ENCODE measurements at places on chromosomes 4 and X.
A peak's percentile ranks its signal among the peaks of the same experiment; 100 is the strongest.

- no peak for DNase-seq
Observed at GRCh38 chrX:103376979-103377324, 614 bp downstream of the BEX3 start.

DNA sequence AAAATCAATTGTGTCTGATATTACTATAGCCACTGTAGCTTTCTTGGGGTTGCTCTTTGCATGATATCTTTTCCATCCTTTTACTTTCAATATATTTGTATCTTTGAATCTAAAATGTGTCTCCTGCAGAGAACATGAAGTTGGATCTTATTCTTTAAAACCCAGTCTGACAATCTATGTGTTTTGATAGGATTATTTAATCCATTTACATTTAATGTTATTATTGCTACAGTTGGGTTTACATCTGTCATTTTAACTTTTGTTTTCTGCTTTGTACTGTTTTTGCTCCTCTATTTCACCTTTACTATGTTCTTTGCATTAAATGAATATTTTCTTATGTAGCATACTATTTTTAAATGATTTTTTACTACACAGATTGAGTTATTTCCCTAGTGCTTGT is 230.9 kb downstream of the ANTXR2 start:
- DNase-seq: no peak

DNA sequence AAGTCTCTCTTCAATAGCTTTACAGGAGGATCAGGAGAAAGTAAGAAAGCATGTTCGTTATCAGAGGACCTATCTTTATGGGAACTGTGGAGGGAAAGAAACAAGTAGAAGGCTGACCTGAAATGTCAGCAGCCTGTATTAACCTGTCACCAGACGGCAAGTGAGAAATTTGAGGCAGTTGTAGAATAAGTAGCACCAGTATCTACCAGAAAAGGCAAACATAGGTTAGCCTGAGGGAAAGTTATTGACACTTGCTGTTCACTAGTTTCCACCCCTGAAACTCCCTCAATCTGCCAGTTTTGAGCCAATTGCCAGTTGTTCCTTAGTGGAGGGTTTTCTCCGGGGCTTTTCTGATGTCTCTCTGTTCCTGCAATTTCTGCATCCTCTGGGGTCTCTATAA is 36.4 kb downstream of the ZNF81 start:
- DNase-seq: no peak

GRCh38 chr4:122003335-122003734 is 51.5 kb upstream of the TRPC3 start:
- no peak for DNase-seq

DNA sequence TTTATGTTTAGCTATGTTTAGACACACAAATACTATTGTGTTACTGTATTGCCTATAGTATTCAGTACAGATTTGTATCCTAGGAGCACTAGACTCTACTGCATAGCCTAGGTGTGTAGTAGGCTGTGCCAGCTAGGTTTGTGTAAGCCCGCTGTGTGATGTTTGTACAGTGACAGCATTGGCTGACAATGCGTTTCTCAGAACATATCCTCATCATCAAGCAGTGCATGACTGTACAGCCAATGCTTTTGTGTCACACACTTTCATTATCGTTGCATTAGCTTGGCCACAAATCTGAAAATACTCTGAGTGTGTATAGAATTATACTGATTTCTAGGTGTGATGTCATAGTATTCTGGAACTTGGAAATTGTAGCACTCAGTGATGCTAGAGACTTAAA is 63.4 kb downstream of the CLDN34 start:
- no peak for DNase-seq

DNA sequence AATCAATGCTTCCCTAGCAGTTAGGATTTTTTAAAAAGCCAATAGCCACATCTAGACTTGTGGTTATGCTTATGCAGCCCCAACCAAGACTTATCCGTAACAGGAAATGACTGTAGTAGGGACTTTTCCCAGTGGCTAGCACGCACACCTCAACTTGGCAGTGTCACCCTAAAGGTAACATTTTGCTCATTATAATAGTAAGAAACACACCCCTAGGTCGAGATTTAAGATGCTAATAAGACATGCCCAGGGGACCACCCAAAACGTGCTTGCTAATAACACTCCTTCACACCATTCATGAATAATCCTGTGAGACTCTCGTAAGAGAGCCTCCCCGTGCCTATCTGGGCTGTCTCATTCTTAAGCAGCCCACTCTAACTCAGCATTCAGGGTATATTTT is 195.3 kb downstream of the CHIC1 start:
- no peak for DNase-seq

DNA sequence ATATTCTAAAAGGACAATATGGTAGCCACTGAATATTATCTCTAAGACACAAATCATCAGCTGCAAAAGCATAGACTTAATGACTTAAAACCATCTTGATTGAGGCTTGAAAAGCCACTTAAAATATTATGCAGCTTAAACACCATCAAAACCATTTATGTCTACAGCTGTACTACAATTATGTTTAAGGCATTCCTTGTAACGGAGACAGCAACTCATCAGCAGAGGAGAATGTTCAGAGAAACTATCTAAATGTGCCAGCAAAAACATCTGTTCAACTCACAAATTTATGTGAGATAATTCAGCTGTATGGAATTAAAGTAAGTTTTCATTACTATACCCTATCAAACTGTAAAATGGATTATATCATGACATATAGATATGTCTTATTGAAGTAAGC is 147.9 kb upstream of the CTSO start:
- DNase-seq: no peak

DNA sequence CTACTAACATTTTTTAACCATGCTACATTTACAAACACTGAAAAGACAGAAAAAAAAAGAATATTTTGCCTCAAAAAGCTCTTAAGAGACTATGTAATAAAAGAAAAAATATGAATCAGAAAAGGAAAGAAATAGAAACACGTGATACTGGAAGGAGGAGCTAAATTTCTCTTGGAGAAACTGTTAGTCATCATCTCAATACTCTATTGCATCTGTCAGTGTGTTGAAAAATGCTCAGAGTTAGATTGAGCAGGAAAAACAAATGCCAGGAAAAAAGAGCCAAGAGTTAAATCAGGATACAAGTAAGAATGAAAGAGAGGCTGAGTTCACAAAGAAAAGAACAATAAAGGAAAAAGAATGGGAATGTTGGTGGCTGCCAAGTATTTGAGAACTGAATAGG is 2.6 kb downstream of the RAB28 start:
- no peak for DNase-seq

DNA sequence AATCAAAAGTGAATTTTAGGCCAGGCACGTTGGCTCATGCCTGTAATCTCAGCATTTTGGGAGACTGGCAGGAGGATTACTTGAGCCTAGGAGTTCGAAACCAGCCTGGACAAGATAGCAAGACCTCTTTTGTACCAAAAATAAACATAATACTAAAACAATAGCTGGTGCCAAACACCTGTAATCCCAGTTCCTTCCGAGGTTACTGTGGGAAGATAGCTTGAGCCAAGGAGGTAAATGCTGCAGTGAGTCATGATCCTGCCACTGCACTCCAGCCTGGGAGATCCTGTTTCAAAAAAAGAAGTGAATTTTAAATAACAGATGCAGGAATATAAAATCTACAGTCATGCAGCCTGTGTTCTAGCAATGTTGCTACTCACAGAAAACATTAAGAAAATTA is 488.3 kb downstream of the PPARGC1A start:
- no peak for DNase-seq

GRCh38 chr4:128782076-128782715 is 27.3 kb upstream of the JADE1 start:
- no peak for DNase-seq

DNA sequence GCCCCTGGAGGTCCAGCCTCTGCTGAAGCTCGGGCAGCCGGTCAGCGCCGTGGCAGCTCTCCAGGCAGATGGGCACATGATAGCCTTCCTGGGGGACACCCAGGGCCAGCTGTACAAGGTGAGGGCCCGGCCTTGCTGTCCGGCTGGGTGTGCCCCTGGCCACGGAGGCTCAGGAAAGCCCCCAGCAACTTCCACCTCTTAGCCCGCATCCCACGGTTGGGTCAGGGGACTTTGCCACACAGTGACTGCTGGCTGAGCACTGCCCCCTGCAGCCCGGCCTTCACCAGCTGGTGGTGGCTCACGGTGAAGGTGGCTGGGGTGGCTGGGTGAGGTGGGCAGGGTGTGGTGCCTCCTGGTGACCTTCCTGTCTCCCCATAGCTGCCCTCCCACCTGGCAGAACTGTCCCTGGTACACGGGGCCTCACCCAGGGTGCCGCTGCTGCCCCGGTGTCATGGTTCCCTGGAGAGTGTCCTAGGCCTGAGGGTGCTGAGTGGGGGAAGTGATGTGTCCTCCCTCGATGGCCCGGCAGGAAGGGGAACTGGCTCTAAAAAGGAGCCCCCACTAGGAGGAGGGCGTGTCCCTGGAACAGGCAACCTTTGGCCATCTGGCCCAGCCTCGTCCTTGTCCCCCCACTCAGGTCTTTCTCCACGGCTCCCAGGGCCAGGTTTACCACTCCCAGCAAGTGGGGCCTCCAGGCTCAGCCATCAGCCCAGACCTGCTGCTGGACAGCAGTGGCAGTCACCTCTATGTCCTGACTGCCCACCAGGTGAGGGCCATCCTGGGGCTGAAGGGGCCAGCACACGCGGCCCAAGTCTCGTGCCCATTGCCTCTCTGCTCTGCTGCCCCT is 4.5 kb downstream of the PLXNB3 start:
- DNase-seq: peak; percentile 11

Measured in GM12891 (cell line).